ENCODE measurements at places on chromosomes 16 and 17.

GRCh38 chr17:80393241-80393890 is 21.6 kb upstream of the ENDOV start:
- no peak for DNase-seq

DNA sequence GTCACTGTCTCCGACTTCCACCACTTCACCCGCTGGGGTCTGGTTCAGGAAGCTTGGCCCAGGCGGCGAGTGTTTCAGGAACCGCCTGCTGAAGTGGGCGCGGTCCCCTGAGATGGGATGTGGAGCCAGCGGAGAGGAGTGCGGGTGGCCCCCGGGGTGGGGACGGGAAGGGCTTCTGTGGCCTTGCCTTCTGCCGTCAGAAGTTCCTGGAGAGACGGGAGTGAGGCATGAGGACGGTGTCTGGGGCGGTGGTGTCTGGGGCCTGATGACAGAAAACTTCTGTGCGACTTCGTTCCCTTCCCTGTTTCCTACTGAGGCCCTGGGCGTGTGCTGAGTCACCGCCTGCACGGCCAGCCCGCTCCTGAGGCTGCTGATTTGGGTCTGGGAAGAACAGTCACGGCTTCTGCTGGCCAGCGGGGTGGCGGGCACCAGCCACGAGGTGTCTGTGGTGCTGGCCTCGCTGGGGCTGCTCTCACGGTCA is 12.3 kb upstream of the NLRC3 start:
- no peak for DNase-seq

DNA sequence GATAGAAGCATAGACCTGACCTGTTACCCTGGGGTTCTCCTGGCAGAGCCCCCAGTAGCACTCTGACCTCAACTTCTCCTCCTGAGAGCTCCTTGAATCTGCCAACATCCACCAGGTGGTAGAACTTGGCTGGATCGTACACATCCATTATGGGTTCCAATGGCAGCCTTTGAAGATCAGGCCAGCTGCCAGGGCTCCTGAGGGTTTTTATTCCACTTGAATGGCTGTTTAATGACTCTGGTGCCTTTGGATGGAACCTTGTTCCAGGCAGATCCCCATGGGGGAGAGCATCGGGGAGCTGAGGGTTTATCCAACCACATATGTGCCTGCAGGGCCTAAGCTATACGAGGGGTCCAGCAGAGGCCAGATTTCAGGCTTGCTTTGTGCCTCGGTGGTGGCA is 47.1 kb upstream of the CLEC19A start:
- DNase-seq: no peak

- no peak for DNase-seq
These were observed 106.5 kb downstream of the COPRS start for GRCh38 chr17:31752584-31752983.

DNA sequence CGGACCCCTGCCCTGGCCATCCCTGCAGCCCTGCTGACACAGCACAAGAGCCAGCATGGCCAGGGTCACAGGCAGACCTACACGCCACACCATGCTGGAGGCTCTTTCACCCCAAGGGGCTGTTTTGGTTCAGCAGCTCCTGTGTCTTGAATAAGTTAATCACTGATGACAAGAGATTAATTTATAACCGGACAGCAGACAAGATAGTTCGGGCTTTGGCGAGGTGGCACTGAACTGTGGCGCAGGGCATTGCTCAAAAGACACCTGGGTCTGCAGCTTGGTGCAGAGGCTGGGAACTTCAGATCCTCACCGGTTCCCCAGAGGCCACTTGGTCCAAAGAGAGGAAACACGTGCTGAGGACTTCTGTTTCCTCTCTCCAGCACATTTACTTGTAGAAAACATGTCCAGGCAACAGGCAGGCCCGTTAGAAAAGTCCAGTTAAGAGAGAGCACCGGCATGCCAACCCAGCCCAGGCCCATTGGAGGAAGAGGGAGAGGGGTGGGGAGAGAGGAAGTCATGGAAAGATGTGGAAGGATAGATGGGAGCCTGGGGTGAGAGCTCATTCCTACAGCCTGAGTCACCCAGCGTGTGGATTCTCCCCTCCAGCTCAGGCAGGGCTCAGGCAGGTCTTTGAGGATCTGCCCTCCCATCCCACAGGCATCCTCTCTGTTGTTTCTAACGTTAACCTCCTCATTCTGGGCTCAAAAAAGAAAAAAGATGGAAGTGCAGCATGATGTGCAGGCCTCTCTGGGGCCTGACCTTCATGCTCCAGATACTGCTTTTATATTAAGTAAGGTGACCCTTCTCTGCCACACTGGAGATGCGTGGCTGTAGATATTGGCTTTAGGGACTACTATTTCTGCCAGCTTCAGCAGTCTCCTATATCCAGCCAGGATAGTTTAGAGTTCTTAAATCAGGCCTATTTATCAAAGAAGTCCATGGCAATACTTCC is 80.0 kb upstream of the HNF1B start:
- peak; percentile 65 for DNase-seq
